Fibroblast of the aortic adventitia (primary cell): ENCODE measurements at places on chromosomes 1 and 21. TPM values are rescaled to one million over a fixed set of nuclear protein-coding genes. Genes with fewer than 3 reads are reported as not detected.

Gene KRTAP6-3
- total RNA-seq, result not detected in 2 replicates

Gene AMPD1
- not detected in 2 replicates for total RNA-seq

Gene KRTAP13-2
- total RNA-seq, result not detected in 2 replicates

Gene OPN3
- total RNA-seq, result 2.6 and 12.8 TPM in 2 replicates

Gene DMBX1
- not detected in 2 replicates for total RNA-seq

Gene CASQ2
- not detected in 2 replicates for total RNA-seq

Gene GNG4
- total RNA-seq, result not detected in 2 replicates

Gene DIO1
- not detected in 2 replicates for total RNA-seq

Gene EXTL1
- 0.18 and 0.74 TPM in 2 replicates for total RNA-seq

Gene NFYC
- 13.2 and 23.1 TPM in 2 replicates for total RNA-seq

Gene B4GALT2
- total RNA-seq, result 19.7 and 99.1 TPM in 2 replicates

Gene COL8A2
- 11.0 and 20.9 TPM in 2 replicates for total RNA-seq

Gene TNNT2
- 0.09 TPM in 1 of 2 replicates, not detected in the other for total RNA-seq

Gene NPL
- total RNA-seq, result 2.3 and 3.8 TPM in 2 replicates

Gene CADM3
- total RNA-seq, result 6.0 TPM in 1 of 2 replicates, not detected in the other

Gene PDPN
- 2.0 and 17.6 TPM in 2 replicates for total RNA-seq

Gene HCN3
- total RNA-seq, result 0.08 and 1.4 TPM in 2 replicates

Gene LCE3D
- total RNA-seq, result not detected in 2 replicates

Gene CRABP2
- 62.7 and 68.9 TPM in 2 replicates for total RNA-seq

Gene KCNE2
- not detected in 2 replicates for total RNA-seq

Gene ESRRG
- 0.18 TPM in 1 of 2 replicates, not detected in the other for total RNA-seq

Gene PRAMEF18
- total RNA-seq, result not detected in 2 replicates

Gene TNFRSF1B
- 7.3 and 10.7 TPM in 2 replicates for total RNA-seq

Gene PPFIA4
- total RNA-seq, result 1.3 and 10.0 TPM in 2 replicates

Gene CELA3A
- not detected in 2 replicates for total RNA-seq

Gene PGLYRP3
- total RNA-seq, result not detected in 2 replicates

Gene TMPRSS2
- total RNA-seq, result not detected in 2 replicates

Gene NCMAP
- not detected in 2 replicates for total RNA-seq

Gene KIAA0040
- total RNA-seq, result 0.33 and 0.99 TPM in 2 replicates

Gene FCRL6
- total RNA-seq, result not detected in 2 replicates

Gene SELENBP1
- 26.8 and 70.5 TPM in 2 replicates for total RNA-seq

Gene OR2T2
- total RNA-seq, result not detected in 2 replicates

Gene CELA2B
- not detected in 2 replicates for total RNA-seq

Gene ARMH1
- total RNA-seq, result 0.41 and 1.7 TPM in 2 replicates

Gene INKA2
- 0.27 TPM in 1 of 2 replicates, not detected in the other for total RNA-seq

Gene CNKSR1
- total RNA-seq, result 0.27 TPM in 1 of 2 replicates, not detected in the other

Gene HMCN1
- total RNA-seq, result 95.4 and 106 TPM in 2 replicates

Gene GNG12
- total RNA-seq, result 91.1 and 455 TPM in 2 replicates
